Naive thymus-derived CD8-positive, alpha-beta T cell (primary cell): ENCODE measurements at places on chromosomes 3 and 15.

GRCh38 chr15:47903368-47903767 lies 186.1 kb downstream of the SEMA6D start:
- no peak for DNase-seq

DNA sequence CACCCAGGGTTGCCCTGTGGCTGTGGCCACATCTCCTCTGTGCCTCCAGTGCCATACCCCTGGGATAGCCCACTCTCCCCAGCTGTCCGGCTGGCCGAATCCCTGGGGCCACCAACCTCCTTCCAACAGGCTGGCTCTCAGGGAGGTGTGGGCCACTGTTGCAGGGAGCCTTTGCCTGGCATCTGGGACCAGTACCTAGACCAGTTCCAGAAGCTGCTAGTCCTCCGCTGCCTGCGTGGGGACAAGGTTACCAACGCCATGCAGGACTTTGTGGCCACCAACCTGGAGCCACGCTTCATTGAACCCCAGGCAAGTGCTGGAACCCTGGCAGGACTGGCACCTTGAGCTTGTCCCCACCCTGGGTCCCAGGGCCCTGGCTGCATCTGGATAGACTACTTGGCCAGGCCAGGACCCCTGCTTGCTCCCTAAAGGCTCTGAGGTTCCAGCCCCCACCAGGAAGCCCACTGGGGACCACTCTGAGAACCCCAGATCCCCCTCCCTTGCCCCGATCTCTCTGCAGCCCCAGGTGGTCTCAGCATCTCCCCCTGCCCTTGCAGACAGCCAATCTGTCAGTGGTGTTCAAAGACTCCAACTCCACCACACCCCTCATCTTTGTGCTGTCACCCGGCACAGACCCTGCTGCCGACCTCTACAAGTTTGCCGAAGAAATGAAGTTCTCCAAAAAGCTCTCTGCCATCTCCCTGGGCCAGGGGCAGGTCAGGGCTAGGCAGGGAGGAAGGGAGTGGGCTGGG lies 50.0 kb downstream of the SEMA3G start:
- DNase-seq: no peak

DNA sequence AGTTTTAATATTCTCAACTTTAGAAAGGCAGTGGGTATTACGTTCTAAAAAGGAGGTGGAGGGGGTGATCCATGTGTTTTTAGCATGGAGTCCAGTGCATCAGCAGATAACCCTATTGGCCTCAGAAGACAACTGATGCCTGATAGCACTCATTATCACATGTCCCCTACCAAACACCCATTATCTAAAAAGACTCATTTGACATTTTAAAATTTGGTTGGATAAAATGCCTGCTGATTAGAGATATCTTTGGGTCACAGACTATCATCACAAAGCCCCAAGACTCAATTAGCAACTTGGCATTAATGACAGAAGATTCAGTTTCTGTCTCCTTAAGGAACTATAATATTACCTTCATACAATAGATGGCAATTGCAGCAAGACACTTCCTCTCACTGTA lies 589.3 kb downstream of the RBMS3 start:
- DNase-seq: no peak

DNA sequence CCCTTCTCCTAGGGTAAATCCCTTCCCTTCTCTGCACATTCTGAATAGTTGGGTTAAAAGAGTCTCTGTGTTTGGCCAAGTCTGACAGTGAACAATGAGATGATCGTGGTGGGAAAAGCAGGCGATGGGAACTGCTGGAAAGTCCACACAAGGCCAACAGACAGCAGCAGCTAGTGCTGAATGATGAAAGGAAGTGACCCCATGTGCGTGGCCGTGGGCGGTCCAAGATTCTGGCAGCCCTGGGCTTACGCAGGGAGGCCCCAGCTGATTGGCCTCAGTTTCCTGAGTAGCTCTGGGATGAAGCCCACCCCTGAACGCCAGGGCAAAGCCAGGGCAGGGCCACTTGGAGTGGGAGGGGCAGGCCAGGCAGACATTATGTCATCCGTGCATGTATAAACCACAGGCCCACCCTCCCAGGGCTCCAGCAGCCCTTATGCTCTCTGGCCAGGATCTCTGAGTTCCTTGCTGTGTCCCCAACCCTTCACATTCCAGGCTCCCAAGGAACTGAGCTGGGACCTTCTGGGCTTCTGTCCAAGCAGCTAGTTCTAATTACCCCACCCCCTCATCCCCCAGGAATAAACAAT lies 57.8 kb downstream of the CDC25A start:
- no peak for DNase-seq

- DNase-seq: no peak
Measured at GRCh38 chr3:177330779-177331178, 133.5 kb upstream of the TBL1XR1 start.
